CD4-positive, alpha-beta T cell treated with Interferon gamma for 1 hour (primary cell): ENCODE measurements at places on chromosomes 11 and 22.

- no peak for DNase-seq
Observed at GRCh38 chr11:93570759-93571413, 27.7 kb upstream of the SMCO4 start.

DNA sequence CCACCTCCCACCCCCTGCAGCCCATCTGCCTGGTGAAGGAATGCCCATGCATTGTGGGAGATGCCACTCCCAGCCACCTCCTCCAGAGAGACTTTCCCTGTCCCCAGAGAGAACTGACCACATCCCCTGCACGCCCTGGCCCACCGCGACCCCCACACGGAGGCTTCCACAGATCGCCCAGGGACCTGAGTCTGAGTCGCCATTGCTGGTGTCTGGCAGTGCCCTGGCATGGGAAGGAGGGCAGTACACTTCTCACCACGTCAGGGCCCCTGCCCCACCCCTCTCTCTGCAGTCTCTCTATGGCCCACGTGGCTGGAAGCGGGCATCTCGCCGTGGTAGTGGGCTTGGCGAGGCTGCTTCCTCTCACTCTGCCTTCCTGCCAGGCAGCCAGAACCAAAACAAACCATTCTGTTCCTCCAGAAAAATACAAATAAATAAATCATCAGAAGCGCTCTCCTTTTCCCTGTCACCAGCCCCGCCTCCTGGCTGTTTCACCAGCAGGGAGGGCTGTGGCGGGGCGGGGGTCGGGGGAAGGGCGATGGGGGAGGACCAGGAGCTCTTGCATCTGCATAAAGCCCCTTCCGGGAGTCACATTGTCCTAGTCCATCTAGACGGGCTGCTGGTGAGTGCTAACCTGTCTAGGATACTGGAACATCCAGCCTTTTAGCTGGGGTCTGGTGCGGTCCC, 20.9 kb downstream of the SHISAL1 start:
- no peak for DNase-seq

- no peak for DNase-seq
Observed at GRCh38 chr22:19172213-19173046, 6.1 kb downstream of the SLC25A1 start.

DNA sequence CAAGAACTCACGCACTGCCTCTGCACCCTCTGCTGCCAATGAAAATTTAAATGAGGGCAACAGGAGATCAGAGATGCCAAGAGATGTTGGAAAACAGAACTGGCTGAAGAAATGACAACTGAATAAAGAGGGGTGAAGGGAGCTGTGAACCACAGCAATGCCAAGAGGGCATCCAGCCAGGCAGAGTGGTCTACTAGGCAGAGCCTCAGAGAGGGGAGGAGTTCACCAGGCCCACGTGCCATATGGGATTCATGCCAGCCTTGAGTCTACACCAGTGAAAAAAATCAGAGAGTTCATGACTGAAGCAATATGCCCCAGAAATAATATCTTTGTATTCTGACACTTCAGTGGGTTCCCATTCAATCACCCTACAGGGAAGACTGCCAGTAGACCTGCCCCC, 4.4 kb downstream of the APOL2 start:
- no peak for DNase-seq

DNA sequence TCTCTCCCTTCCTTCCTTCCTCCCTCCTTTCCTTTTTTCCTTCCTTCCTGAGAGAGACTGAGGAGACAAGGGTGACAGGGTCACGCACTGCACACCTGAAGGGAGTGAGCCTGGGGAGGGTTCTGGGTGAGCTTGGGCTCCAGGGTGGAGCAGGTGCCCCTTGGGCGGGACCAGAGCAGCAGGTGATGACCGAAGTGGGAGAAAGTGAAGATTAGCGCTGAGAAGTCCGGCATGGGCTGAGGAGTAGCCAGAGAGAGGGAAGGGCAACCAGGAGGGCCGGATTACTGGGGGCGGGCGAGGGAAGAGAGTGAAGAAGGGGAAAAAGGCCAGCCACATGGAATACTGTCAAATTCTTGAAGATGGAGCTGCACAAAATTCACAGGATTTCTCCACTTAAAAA, 99.2 kb upstream of the LMO1 start:
- no peak for DNase-seq

DNA sequence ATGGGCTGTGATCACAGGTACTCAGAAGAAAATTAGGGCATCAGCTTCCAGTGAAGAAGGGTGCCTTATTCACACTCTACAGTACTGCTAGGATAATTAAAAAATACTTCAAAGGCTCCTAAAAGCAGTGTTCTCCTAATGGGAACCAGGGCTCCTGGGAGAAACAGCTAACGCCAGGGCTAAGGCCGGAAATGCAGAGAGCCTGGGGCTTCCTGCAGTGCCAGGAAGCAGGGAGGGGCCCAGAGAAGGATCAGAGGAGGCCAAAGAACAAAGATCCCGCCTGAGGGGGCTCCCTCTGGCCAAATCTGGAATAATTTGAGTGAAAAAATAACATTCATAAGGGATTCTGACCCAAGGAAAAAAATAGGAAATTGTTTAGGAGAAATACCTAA, 27.5 kb downstream of the TOLLIP start:
- DNase-seq = no peak

DNA sequence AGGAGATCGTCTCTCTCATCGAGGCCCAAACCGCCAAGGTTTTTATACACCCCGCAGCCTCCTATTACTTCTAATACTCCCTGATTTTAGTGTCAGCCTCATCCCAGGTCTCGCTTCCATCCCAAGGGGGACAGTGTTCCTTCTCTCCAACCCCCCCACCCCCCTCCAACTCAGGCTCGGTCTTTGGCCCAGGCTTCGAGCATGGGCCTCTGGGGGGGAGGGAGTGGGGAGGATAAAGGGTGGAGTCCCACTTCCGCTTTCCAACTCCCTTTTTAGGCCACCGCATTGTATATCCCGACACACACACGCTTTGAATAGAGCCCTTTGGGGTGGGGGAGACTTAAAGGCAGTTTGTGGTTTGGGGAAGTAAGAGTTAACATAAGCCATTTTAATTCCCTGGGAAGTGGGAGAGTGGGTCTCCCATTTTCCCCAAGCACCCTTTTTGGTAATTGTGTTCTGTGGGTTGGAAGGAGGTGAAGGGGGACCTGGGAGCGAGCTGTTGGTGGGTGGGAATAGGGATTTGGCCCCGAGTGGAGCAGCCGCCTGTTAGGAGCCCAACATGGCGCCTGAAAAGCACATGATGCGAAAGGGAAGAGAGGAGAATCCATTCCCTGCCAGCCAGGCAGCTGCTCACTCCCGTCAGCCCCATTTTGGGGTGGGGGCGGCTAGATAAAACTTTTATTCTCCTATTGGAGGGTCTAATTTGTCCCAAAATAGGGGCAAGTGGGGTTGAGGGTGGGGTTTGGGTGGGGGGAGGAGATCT, 844 bp downstream of the PCF11 start:
- DNase-seq = peak; percentile 55

GRCh38 chr11:128448981-128449713, 138.2 kb downstream of the ETS1 start:
- DNase-seq = no peak

DNA sequence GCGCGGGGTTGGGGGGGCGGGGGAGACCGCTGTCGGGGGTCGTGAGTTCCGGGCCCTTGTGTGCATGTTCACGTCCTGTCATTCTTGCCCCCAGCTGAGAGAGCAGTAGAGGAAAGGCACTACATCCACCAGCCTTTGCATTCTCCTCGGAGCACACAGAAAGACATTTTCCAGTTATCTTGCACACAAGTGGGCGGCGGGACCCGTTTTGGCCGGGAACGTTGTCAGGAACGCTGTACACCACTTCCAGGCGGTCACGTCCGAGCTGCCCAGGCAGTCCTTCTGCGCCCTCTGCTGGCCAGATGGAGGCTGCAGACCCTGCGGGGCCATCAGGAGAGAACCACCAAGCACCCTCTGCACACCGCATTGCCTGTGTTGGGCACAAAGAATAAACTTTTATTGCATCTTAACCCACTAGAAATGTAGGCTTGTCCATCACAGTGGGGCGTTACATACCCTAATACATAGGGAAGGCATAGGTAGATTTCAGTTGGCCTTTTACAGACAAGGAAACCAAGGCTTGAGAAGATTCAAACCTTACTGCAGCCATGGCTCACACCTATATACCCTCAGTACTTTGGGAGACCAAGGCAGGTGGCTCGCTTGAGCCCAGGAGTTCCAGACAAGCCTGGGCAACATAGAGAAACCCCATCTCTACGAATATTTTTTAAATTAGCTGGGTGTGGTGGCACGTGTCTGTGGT, 2.8 kb upstream of the CDKN1C start:
- DNase-seq = peak; percentile 79

DNA sequence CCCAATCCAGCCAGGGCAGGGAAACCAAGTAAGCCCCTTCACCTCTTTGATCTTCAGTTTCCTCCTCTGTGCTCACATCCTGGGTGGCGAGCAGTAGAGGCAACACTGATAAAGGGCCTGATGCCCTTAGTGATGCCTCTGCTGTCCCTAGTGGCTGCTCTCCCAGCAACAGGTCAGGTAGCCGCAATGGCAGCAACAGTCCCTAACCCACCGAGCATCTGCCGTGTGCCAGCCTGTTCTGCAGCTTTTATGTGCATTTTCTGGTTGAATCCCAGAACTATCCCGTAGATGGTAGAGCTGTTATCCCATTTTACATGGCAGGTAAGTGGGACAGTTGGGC, 5.2 kb downstream of the SCYL1 start:
- no peak for DNase-seq

DNA sequence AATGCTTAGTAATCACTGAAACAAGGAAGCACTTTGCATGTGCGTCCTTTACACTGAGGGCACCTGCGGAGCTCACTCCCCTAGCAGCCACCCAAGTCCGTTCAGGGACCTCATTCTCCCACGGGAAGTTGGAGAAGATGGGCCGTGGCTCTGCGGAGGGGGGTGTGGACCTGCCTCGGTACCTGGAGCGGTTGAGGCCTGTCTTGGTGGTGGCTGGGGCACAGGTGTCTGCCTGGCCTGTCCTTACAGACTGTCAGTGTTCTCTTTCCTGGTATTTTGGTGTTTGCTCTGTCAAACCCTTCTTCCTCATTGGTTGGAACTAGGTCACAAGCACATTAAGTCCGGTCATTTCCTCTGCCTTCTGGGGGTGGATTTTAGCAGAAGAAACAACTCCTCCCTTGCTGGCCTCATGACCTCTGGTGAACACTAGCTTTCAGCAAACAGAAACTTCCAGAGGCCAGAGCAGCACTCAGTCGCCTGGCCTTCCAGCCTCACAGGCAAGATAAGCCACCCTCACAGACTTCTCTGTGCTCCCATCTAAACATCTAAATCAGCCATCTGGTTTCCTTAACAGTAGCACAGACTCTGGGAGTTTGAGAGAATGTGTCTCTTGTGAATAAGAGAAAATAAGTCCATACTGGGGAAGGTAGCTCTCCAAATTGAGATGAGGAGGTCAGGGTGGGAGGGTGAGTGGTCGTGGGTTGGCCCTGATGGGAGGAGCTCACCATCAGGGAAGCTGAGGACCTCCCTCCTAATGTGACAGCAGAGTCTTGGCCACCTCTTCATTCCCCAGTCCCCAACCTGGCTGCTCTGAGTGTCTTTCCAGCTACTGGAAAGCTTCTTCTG, 8.6 kb downstream of the SNAP29 start:
- DNase-seq = peak; percentile 37

- no peak for DNase-seq
Observed at GRCh38 chr11:104736502-104736901, 161.8 kb downstream of the CASP12 start.

GRCh38 chr11:19379465-19379864, 138.7 kb upstream of the E2F8 start:
- no peak for DNase-seq

- no peak for DNase-seq
Observed at GRCh38 chr11:16606784-16607674, 131.4 kb upstream of the C11orf58 start.

DNA sequence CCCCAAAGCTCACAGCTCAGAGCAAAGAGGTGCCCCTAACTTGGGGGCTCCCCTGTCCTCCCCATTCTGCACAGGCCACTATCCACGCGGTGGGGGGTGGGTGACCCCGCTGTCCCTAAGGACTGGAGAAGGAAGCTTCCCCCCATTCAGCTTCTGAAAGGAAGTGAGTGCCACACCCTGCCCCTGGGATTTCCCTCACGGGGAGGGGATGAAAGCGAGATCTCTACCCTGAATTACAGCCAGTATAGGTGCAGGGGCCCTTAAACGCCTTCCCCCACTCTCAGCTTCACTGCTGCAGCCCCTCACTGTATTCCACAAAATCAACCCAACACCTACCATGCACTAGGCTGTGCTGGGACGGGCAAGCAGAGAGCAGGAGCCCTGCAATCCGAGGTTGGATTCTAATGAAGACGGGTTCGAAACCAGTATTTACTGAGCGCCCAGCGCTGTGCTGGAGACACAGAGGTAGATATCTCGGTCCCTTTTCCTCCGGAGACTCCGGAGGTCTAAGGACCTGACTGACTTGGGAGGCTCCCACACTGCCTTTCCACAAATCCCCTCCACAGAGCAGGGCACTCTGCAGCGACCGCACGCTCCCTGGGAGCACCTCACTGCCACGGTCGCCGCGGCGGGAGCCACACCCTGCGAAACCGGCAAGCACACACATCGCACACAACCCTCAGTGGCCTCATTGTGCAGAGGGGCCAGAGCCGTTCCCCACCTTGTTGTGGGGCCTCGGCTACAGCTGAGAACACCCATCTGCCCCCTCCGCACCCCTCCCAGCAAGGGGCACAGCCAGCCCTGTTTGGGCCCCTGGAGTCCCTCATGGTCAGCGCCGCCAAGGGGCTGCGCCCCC, 1.8 kb downstream of the AHNAK start:
- DNase-seq = peak; percentile 49

GRCh38 chr11:85855341-85855656, at the start of gene CCDC83:
CCDC83 (plus strand) TSS chr11:85855383; CDS start chr11:85865124, 9,741 bp downstream.
- DNase-seq = no peak

- no peak for DNase-seq
Observed at GRCh38 chr11:6022956-6023355, 7.6 kb downstream of the OR56A1 start.

- no peak for DNase-seq
Observed at GRCh38 chr11:69005631-69006368, 7.2 kb downstream of the MRGPRF start.
